CMK (cell line): ENCODE measurements at places on chromosomes 5 and 9.

GRCh38 chr5:109833946-109834345 is 144.2 kb downstream of the MAN2A1 start:
- DNase-seq = no peak

- DNase-seq = no peak
Observed at GRCh38 chr5:24208686-24209106, 436.1 kb downstream of the CDH10 start.

GRCh38 chr9:106916466-106917235 is 53.7 kb downstream of the ZNF462 start:
- DNase-seq = no peak

GRCh38 chr5:159208514-159209437 is 577 bp downstream of the RNF145 start:
- DNase-seq = peak; percentile 65

- no peak for DNase-seq
Observed at GRCh38 chr5:6910950-6911349, 197.7 kb downstream of the TENT4A start.

DNA sequence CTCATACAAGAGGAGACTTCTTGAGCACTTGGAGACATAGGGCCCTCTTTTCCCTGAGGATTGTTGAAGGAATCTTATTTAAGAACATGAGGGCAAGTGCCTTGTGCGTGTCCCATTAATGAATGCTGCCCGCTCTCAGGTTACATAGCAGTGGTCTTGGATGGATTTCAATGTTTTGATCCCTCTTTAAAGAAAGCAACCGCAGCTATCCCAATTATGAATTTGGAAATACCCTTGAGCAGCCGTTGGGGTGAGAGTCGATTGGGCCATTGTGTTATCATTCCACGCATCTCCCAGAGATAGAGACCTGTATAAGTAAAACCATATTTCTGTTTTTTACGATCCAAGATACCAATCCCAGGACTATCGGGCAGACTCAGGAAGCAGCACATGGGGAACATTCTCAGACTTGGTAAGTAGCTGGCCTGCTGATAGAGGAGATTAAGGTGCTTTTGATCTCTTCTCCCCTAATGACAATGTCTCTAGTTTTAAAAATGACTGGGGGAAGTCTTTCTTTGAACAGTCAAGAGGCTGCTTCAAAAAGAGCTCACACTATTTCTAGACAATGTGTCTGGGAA is 145.3 kb downstream of the MACROH2A1 start:
- no peak for DNase-seq

DNA sequence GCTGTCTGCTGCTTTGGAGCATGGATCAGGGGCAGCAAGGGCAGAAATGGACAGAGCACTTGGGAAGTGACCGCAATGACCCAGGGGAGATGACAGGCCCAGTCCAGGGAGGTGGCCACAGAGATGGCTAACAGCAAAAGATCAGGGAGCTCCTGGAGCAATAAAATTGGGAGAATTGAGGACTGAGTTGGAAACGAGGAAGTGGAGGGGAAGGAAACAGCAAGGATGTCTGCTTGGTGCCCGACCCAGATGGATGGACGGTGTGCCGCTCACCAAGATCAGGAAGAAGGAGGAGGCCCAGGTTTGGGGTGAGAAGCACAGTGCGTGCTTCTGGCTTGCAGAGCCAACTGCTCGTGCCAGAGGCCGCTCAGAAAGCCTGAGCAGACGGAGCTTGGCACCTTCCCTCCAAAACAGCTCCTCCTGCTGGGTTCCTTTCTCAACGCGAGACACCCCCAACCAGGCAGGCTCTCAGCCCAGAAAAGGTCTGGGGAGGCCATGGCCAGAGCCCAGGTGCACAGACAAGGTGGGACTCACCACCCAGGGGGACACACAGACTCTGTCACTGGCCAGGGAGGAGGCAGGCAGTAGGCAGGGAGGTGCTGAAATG is 1.7 kb upstream of the SLC34A1 start:
- DNase-seq = no peak

GRCh38 chr9:134315716-134316448 is 10.4 kb upstream of the RXRA start:
- no peak for DNase-seq

GRCh38 chr5:23274171-23274570 is 233.2 kb upstream of the PRDM9 start:
- DNase-seq = no peak

DNA sequence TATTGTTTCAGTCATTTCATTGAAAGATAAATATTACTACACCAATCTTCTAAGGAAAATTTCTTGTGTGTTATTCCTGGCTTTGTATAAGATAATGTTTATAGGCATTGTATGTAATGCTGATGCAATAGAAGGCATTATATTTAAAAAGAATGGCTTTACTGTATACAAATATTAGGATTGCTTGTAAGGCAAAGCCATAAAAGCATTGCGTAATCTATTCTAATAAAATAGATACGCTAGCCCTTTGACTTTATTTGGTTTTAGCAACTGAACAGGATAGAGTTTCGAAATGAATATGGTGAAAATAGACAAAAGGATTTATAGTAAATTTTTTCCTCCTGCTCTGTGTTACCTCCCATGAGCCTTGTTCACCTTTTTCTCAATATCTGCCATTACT is 5.5 kb upstream of the LYSMD3 start:
- DNase-seq = no peak

DNA sequence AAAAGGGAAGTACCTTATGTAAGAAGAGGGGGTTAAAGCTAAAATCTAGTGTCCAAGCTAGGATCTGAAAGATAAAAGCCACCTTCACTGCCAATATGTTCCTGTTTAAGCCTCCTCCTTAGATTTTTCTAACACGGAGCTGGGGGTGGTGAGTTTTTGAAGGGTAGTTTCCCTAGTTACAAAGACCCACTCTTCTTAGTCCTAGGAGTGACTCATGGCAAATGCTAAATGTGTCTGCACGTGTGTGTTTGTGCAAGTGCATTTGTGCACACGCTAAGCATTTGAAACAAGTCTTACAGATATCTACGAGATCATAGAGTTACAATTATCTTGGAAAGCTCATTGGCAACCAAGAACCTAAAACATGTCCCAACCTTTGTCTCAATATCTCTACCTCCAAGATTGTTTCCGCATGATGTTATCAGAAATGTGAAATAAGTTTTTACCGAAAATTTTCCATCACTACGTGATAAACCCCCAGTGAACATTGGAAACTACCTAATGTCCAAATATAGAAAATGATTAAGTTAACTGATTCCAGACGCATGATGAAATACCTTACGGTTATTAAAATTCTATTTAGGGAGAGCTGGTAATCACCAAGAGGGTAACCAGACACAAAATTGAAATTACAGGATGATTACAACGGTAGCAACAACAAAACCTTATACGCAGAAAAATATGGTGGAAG is 78.0 kb upstream of the HRH2 start:
- no peak for DNase-seq

DNA sequence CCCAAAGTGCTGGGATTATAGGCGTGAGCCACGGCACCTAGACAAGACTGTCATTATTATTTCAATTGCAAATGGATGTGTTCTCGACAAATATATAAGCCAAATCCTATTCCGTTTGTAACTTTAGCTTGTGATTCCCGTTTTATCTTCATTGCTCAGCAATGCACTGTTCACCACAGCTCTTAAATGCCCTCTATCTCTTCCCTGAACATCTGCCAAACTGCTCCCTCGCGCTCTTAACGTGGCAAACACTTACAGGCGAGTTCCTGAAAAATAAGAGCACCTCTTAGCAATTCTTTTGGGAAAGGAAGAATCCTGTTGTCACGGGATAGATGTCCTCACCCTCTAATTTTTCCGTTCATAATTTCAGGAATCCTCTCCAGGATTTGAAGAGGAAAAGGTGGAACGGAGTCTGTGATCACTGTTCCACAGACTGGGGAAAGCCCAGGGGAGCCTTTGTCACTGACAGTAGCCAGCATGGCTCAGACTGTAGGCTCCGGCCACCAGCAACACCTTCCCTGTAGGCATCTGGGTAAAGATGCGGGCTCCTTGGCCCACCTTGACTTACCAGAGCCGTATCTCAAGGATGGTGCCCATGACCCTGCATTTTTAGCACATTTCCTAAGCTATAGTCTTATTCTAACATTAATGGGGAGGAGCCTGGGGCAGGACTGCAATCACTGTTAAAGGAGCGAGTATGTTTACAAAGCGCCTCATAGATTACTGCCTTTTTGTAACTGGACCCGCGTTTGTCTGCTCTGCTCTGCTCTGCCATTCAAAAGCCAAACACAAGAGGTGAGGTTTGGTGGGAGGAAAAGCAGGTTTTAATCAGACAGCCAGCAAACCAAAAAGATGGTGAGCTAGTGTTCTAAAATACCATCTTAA is 20.2 kb upstream of the GNPDA1 start:
- DNase-seq = no peak

GRCh38 chr5:102792705-102793104 is 37.6 kb downstream of the PAM start:
- DNase-seq = no peak

GRCh38 chr9:131728961-131729360 is 10.9 kb downstream of the RAPGEF1 start:
- no peak for DNase-seq

DNA sequence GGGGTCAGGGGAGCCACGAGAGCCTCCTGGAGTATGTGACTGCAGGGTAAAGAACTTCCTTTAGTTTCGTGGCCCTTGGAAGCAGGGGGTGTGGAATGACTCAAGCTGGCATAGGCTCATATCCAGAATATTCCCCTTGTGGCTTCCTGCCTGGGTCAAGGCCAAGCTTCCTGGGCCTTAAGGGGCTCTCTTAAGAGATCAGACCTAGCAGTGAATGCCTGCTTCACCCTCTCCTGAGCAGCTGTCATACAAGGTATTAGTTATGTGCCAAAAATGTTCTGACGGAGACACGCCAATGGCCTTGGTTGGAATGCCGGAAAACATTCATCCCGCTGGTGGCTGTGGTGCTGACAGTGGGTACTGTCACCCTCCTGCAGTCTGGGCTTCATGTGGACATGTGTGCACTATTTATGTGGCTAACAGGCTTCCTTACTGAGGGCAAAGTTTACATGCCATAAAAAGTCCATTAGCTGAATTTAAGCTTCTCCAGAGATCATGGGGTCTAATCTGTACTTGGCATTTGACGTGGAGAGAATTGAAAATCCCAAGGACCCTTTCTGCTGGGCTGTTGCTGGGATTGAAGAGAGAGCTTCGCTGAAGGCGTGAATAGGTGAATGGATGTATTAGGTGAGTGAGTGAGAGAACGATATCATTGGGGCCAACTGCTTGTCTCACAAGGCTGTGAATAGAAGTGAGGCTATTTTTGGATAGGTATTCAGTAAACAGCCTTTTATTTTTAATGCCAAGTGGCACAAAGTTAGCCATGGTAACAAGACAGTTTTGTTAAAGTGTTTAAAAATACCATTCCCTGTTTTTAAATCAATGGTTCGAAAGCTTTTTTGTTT is 156.8 kb downstream of the MACROH2A1 start:
- no peak for DNase-seq

DNA sequence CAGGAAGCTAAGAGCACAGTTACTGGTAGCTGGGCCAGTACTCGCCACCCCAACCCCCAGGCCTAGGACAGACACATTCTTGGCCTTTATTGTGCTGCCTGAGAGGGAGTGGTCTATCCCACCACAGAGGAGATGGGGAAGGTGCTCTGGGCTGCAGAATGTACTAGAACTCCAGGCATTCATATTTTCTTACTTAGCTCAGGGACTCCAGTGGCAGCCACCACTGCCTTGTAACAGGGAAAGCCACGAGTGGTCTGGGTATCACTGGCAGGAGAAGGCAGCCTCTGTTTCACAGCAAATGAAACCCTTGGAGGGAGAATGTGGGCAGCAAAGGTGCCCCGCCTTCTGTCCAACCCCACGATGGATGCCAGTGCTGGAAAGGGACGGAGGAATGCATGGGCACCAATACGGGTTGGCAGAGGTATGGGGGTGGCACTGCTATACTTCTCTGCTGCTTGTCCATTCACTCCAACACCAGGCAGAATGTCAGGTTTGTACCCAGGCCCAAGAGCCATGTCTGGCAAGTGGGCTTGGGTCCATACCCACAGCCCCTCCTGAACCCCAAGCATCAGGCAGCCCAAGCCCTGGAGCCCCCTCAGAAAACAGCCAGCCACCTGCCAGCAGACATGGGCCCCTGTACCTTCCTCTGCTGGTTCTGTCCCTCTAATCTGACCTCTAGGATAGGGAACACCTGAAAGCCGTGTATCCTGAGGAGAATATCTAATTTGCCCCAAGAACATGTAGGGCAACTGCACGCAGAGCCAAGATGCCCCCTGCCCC is 4.6 kb downstream of the SEPTIN8 start:
- DNase-seq = no peak

GRCh38 chr5:78563621-78564020 is 85.0 kb downstream of the LHFPL2 start:
- DNase-seq = no peak

DNA sequence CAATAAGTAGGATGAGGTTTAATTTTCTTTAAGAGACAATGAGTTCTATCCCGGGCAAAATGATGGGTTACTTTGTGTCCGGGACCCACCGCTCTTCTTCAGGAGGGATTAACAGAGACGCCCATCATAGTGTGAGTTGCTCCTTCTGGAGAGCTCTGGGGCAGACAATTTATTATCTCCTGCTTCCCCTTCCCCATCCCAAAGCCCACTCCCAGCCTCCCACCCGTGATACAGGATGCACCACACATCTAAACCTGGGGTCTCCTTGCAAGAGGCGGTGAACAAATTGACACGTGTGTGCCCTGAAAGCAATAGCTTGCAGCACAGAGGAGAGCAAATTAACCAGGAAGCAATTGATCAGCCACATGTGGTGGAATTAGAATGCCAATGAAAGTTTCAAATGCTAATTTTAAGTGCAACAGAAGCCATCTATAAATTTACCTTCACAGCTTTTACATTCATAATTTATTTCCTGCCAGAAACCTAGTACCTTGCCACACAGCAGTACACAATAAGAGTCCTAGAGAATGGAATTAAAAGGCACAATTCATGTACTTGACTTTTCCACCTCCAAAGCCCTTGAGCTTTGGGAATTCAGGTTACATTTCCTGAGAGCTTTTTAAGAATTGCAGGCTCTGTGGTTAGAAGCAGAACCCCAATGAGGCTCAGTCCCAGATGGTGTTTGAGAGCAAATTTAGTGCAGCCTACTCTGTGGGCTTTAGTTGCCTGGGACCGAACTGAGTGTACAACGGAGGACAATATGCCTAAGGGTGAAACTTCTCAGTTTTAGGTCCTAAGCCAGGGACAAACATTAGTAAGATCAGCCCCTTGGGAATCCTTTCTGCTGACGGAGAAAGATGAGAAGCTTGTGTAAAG is 399.6 kb downstream of the MED10 start:
- no peak for DNase-seq

DNA sequence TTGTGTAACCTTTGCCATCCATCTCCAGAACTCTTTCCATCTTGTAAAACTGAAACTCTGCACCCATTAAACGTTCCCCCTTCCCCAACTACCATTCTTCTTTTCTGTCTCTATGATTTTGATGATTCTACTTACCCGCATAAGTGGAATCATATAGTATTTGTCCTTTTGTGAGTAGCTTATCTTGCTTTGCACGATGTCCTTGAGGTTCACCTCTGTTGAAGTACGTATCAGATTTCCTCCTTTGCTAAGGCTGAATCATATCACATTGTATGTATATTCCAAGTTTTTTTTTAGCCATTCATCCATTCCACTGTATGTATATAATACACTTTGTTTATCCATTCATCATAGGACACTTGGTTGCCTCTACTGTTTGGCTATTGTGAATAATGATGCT is 2.9 kb upstream of the RNF130 start:
- DNase-seq = no peak
